ENCODE measurements at places on chromosomes 3 and 15.

DNA sequence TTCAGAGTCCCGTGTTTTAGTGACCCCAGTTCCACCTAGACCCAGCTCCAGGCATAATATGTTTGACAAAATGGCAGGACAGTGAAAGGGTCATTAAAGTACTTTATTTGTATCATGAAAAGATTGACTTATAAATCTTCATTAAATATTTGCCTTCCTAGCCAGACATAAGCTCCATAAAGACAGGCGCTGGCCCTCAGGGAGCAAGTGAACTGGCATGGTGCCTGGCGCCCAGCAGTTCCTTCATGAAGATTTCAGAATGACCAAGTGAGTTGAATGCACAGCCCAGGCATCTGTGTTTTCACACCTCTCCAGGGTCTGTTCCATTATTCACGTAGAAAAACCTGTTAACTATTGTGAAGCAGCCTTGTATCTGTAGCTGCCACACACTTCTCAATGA lies 166.2 kb downstream of the GAP43 start:
- DNase-seq, result no peak

DNA sequence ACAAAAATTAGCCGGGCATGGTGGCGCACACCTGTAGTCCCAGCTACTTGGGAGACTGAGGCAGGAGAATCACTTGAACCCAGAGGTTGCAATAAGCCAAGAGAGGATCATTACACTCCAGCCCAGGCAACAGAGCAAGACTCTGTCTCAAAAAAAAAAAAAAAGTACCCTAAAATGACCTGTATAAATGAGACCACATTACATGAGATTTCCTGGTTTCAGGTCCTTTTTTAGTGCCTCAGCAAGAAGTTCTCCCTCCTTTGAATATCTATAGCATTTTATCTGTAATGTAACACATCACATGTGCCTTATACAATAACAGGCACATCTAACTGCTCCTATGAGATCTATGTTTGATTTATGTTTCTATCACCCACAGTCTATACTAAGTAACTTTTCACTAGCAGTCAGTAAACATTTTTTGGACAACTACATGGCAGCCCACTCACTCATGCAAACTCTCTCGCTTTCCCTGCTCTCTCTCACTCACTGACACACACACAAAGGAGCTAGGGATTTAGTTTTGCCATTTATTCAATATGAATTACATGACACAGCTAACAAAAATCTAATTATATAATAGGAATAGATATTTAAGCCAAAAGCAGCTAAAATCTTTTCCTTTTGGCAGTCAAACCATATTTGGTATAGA lies 34.1 kb downstream of the ADAM10 start:
- DNase-seq, result no peak

DNA sequence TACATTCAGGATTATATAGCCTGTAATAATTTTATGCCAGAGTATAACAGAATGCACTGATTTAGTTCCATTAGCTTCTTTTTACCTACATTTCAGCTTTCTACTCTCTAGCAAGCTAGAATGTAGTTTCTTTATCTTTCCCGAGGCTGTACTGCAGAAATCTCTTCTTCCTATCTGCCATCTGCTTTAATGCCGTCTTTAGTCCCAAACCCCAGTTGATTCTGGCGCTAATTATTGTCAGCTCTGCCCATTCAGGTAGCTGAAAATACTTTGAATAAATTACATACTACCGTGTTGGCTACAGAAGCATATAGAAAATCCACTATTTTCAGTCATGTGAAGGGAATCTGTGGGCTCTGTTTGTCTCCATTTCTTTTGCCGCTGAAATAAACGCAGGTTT lies 706.7 kb downstream of the NTRK3 start:
- DNase-seq, result no peak

DNA sequence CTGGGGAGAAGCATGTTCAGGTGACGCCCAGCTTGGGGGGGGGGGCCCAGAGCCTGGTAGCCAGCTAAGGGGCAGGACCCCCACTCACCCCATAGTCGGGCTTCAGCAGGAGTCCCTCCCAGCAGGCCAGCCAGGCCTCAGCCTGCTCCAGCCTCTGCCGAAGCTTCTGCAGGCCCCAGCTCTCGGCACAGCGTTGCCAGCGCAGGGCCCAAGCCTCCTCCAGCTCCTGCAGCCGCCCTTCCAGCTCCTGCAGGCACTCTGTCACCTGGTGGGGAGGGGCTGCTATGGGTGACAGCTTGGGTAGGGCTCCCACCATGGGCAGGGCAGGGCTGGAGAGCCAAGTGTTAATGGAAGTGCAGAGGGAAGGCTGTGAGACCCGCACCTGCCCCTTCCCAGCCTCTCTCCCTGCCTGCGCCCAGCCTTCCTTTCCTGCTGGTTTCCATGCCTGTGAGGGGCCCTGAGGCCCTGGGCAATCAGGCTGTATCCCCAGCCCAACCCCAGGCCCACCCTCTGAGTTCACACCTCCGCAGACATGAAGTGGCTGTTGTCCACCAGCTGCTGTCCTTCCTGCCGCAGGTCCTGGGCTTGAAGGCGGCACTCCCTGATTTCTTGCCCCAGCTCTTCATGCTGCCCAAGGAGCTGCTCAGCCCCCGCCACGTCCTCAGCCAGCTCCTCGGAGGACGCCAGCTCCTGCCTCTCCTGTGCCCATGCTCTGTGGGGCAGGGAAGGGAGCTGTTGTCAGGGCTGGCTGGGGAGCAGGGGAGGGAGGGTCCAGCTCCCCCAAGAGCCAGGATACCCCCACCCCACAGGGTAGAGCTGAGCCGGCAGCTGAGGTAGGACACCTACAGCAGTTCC lies 14.3 kb downstream of the PLA2G4B start:
- DNase-seq, result no peak

DNA sequence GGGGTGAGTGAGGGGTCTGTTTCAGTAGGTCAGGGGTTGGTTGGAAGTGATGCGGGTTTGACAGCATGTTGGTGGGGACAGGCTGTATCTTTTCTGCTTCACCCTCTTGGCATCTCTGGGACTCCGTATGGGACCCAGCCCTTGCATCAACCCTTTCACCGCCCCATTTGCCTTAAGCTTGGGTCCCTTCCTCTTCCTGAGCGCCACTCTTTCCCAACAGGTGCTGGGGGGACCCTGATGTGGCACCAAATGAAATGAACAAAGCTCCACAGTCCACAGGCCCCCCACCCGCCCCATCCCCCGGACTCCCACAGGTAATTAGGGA lies 1.1 kb downstream of the EIF4G1 start:
- no peak for DNase-seq

DNA sequence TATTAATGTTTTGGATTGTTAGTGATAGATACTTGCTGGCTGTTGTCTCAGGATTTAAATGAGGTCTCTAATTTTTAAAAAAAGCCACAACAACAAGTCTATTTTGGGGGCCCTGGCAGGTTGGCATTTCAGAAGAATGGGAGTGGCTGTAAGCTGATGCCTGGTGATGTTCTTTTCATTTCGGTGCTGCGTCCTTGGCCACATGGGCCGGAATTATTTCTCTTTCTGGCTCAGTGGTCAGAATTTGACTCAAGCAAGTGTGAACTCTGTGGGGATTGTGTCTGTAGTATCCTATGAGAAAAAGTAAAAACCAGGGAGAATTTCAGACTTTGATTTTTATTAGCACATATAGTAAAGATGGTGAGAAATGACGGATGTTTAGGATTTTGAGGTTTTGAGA lies 203.0 kb downstream of the AKAP13 start:
- no peak for DNase-seq
